ENCODE measurements at places on chromosomes 7 and 10.

DNA sequence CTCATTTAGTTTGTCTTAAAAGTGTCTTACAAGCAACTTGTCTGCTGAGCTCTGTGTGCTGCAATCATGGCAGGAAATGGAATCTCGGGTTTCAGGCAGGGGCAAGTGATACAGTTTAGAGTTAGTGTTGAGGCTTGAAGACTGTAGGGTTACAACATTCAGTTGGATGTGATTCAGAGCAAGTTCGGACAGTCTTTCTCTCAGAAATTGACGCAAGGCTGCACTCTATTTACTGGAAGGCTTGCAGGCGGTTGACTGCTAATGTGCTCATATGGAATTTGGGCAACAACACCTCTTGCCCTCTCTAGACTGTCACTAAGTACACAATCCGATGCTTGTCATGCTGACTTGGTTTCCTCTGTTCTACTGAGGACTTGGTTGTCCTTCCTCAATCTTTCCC, 161.7 kb upstream of the BMPER start:
- no peak for DNase-seq

DNA sequence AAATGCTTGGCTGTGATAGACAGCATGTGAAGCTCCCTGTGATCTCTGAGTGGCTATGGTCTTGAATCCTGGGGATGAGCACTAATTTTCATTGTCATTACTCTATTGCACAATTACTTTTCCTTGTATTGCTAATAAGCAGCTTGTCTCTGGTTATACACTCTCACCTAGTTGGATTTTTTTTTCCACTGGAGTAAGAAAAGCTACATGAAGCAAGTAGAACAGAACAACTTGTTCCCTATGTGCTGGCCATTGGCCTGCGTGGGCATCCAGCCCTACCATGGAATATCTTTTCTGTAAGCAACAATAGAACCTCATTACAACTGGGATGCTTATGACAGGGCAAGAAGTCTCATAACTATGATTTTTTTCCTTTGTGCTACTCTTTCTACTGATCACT, 807.4 kb downstream of the TNS3 start:
- DNase-seq: no peak

DNA sequence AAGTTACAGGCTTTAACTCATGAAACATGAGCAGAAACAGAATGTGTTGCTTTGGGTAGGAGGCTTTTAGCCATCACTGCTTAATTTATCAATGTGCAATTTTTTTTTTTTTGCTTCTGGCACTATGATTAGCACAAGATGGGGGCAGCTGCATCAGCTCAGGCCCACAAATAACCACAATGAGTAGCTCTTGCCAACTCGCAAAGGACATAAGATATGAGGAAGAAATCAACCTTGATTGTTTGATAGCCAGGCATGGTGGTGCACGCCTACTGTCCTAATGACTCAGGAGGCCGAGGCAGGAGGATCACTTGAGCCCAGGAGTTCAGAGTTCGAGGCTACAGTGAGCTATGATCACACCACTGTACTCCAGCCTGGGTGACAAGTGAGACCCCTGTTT, 12.3 kb downstream of the NOD1 start:
- DNase-seq: no peak

DNA sequence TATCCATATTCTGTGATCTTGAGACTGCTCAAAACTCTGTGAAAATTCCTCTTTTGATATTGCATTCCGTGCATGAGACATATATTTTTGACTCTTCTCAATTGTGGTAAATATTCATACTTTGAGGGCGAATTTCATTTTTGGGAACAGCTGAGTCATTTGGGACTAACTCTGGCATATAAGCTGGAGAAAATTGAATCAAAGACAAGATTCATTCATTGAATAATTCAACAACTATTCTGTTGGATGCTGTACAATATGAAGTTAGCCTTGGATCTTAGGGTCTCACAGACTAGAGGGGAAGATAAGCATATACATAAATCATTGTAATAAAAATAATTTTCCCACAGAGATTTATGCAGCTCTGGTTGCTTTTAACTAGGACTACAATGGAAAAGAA, 183.2 kb upstream of the NEBL start:
- no peak for DNase-seq

GRCh38 chr10:87546210-87546609, 41.5 kb downstream of the MINPP1 start:
- no peak for DNase-seq

DNA sequence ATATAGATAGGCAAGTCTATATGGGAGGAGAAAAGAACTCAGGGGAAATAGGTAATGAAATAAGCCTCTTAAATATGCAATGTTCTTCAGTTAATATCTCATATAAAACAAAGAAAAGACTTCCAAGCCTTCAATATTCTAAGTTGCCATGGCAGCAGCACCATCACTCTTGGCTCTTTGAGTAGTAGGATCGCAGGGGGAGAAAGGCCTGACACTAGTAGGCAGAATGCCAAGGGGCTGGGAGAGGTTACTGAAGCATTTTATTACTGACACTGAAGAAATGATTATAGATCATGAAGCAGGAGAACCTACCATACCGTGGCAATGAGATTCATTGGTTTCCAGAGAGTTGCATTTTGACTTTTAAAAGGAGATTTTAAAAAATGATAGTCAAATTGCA, 193.9 kb downstream of the NXPH1 start:
- DNase-seq: no peak

- no peak for DNase-seq
These were observed 268.1 kb downstream of the CAMK1D start for GRCh38 chr10:12617191-12618175.

- DNase-seq: no peak
These were observed 242.8 kb downstream of the KLF6 start for GRCh38 chr10:3542185-3542611.

DNA sequence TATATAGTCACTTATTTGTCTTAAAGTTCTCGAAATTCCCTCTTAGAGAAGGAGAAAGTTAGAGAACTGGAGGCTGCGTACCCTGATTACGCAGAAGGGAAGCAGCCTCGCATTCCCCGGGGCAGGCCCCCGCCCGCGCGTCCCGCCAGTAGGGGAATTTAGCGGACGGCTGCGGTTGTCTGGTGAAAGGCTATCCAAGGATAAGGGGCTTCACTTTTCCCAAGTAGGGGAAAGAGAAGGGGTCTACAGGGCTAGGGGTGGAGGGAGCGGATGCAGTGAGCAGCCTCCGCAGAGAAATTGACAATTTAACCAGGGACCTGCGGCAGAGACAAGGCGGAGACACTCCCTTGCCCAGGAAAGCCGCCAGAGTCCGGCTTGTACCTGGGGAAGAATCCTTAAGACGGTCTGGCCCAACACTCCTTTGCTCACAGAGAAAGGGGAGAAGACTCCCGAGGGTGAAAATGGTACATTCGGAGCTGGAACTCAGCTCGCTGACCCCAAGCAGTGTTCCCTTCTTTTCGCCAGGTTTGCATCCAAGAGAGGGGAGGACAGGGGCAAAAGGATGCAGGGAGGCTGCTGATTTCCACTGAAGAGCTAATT, 994 bp upstream of the MAGI2 start:
- no peak for DNase-seq

- no peak for DNase-seq
These were observed 1424.6 kb upstream of the LRRTM3 start for GRCh38 chr10:65501259-65501658.

- DNase-seq: no peak
These were observed 10.7 kb downstream of the CALD1 start for GRCh38 chr7:134789967-134790685.

GRCh38 chr10:44923611-44924010, 12.5 kb downstream of the TMEM72 start:
- DNase-seq: no peak

GRCh38 chr10:126163506-126163905, 224.8 kb downstream of the ADAM12 start:
- DNase-seq: no peak

DNA sequence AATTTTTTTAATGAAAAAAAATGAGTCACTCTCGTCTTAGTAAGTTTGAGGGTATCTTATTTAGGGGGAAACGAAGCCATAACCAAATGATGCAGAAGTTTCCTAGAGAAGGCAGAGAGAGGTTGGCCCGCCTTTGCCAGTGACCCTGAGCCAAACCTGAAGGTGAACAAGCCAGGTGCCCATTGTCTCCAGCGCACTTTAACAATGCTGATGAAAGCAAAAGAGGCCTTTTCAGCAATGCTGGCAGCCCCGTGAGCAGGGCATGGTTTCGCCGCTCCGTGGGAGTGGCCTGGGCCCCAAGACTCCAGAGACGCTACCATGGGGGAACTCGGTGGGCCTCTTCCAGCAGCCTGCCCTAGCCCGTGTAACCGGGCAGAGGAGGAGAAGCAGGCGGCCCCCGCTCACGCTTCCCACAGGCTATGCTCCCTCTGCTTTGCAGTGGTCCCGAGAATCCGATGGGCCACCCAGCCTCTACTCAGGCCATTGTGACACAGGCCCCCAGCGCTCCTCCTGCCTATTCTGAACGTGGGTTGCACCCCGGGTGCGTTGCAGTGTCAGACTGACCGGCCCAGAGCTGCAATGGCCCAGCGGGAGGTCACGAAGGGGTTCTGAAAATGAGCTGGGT, 14.0 kb upstream of the UNCX start:
- DNase-seq: no peak

DNA sequence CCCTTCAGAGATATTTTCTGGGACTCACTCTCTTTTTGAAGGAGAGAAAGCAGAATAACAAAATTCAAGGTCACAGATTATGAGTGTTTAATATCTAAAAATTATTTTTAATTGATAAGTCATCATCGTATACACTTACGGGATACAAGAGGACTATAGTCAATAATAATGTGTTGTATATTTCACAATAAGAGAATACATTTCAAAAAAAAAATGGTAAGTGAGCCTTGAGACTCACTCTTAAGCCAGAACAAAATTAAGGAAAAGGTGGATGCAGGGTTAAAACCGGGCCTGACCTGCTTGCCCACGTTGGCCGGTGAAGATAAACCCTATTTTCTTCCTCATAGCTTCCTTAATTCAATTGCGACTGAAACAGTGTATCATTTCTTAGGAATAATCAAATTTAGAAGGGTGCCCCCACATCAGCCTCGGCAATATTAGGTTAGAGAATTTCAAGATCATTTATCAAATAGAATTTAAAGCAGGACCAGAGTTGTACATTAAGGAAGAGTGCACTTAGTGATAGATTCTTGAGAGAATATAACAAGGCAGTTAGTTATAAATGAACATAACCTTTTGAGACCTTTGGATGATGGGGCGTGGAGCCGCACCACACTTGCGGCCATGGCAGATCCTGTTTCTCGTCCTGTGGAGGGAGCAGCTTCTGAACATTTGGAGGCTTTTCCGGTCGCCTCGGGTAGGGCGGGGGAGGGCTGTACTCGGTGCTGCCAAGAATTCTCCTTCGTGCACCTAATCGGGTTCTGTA, 321.8 kb downstream of the PAXIP1 start:
- DNase-seq: no peak

GRCh38 chr7:72267291-72267800, 144.8 kb downstream of the CALN1 start:
- DNase-seq: no peak

DNA sequence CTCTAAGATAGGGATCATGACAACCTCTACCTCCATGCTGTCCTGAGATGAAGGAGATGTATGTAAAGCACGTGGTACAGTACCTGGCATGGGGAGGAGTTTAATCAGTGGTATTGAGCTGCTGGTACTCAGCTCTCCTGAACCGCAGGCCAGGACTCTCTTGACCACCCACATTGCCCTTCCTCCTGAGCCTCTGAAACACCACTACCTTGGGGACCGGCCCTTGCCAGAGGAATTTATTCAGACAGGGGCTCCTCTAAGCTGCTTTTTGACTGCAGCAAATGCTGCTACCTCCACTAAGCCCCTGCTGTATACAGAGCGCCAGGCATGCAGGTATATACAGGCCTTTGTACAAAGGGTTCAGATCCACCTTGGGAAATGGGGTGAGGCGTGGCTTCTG, 36.7 kb downstream of the COL13A1 start:
- DNase-seq: no peak

GRCh38 chr7:139757968-139758367, 19.8 kb downstream of the HIPK2 start:
- no peak for DNase-seq

- DNase-seq: no peak
These were observed 258.0 kb upstream of the KCND2 start for GRCh38 chr7:120014925-120015465.

DNA sequence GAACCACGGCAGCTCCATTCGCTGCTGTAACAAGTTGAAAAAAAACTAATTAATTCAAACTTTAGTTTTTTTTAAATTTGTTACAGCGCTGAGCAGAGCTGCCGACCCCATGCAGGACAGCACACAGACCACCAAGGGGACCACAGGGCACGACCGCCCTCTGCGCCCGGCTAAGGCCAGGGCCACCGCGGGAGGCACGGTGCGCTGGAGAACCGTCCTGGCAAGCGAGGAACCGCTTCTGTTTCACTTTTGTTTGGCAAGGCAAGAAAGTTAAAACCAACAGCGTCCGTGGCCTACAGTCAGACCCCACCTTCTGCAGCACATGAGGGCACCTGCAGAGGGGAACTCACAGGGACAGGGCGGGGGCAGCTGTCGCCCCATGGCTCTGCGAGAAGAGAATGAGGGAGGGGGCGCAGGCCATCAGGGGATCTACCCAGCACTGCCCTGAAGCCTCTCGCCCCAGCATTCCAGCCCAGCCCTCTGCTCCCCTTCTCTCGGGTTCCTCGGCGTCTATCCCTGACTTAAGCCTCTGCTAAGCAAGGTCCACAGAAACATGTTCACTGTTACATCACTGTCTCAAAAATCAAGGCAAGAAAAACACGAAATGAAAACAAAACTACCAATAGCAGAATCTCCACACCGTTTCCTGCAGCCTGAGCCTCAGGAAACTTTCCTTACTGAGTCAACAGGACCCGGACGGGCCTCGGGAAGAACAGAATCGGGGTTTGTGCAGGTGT, 204.4 kb downstream of the DIP2C start:
- DNase-seq: no peak

DNA sequence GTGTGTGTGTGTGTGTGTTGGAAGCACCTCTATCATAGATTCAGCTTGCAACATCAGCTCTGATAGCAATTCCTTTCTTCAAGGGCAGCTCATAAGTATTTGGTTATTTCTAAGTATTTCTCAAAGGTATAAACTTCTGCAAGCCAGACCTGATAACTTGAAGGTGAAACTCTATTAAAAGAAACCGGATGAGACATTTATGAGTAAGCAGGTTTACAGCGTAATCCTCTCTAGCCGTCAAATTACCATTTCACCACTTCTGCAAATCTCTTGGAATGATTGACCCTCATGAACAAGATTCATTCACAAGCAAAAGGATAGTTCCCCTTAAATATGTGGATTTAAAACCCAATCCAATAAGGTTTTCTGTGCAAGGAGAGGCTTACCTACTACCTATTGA, 23.1 kb downstream of the PDE1C start:
- no peak for DNase-seq

DNA sequence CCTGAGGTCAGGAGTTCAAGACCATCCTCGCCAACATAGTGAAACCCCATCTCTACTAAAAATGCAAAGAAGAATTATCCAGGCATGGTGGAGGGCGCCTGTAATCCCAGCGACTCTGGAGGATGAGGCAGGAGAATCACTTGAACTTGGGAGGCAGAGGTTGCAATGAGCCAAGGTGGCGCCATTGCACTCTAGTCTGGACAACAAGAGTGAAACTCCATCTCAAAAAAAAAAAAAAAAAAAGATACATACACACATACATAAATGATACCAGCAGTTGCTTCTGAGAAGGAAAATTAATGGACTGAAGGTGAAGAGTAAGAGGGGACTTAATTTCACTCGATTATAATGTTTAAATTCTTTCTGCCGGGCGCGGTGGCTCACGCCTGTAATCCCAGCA, 40.2 kb upstream of the PAX2 start:
- no peak for DNase-seq
